ENCODE measurements at places on chromosomes 1 and 21. TPM values are rescaled to one million over a fixed set of nuclear protein-coding genes. Genes with fewer than 3 reads are reported as not detected.

The OR2T33 gene
- not detected for total RNA-seq

The ITGB2 gene
- total RNA-seq: 159 TPM

The C1QA gene
- 0.22 TPM for total RNA-seq

The NUDT17 gene
- total RNA-seq: 2.2 TPM

The PCP4 gene
- total RNA-seq: not detected

The MIXL1 gene
- not detected for total RNA-seq

The HTR6 gene
- total RNA-seq: not detected

The CD1E gene
- not detected for total RNA-seq

The ERICH3 gene
- not detected for total RNA-seq

The IL20 gene
- total RNA-seq: not detected

The SFN gene
- total RNA-seq: not detected

The FMO4 gene
- 1.7 TPM for total RNA-seq

The ELF3 gene
- 0.26 TPM for total RNA-seq

The OPRD1 gene
- total RNA-seq: not detected

The ELAVL4 gene
- total RNA-seq: not detected

The DNASE2B gene
- total RNA-seq: not detected

The KCNAB2 gene
- total RNA-seq: 171 TPM

The PRCC gene
- 111 TPM for total RNA-seq

The RNU1-1 gene
- 1,300 TPM for total RNA-seq

The HNRNPCL1 gene
- not detected for total RNA-seq

The ERRFI1 gene
- 3.5 TPM for total RNA-seq

The PPP1R8 gene
- 66.3 TPM for total RNA-seq

The CFAP107 gene
- not detected for total RNA-seq

The FCER1G gene
- total RNA-seq: 5.1 TPM

The OSCP1 gene
- 2.0 TPM for total RNA-seq

The CRABP2 gene
- 0.66 TPM for total RNA-seq

All from CD8-positive, alpha-beta memory T cell (primary cell).